Memory B cell (primary cell): ENCODE measurements at places on chromosomes 5 and 9.

DNA sequence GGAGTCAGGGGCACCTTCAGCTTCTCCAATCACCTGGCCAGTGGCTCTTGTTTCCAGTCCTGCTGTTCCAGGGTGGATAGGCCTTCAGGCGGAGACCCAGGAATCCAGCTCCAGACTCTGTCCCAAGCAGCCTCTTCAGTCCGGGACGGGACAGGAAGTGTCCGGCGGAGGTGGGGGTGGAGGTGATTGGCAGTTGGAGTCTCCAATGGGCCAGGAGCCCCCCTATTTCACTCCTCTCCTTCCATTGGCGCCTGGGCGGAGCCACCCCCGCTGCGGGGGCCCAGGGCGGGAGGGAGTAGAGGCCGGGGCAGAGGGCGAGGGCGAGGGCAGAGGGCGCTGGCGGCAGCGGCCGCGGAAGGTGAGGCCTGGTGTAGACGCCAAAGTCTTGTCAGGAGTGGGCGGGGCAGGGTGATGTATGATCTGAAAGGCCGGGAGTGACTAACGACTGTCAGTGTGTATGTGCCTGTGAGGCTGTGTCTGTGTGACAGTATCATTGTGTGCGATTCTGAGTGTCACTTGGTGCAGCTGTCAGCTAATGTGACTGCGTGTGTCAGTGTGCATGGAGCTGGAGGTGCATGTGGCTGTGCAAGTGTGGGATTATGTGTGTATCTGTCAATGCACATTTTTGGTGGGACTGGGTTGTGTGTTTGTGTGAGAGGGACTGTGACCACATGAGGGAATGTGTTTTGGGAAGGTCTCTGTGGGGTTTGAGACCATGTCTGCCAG is at the start of gene IL11RA:
Gene IL11RA, plus strand, starts transcription at position 310 of the 726 bp plus-strand sequence. CDS start 3,033 bp downstream, outside the sequence.
- peaks cover 8% of the 10 kb centered on the region for H3K36me3 ChIP-seq
- peak within 1 kb of the TSS; percentile 22 for H3K27ac ChIP-seq
- H3K4me1 ChIP-seq, result peaks cover 26% of the 10 kb centered on the region

DNA sequence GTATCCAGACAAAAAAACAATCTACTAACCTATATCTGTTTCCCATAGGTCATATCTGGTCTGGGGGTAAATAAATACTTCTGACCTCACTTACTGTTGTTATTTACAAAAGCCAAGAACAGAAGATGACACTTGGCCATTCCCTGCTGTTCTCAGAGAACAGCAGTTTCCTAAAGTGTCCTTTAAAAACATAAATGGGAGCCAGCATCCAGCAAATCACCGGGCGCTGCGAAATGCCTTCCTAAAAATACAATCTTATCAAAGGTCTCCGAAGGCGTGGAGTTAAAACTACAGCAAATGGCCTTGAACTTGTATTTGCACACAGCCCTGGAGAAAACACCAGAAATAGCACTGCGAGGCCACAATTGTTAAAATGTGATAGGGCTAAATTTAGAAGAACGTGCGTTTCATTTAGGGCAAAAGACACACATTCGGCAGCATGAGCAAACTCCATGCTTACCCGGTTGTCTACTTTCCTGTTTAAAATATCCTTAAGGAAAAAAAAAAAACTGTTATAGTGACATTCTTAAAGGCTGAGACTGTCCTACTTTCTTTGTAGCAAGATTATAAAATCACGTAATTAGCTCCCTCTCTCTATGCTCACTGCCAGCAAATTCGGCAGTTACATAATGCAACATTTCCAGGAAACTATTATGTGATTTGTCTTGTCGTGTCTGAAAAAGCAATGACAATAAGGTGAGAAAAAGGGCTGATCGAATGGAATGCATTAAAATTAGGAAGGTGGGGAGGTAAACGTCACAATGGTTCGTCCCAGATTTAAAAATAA is 1.5 kb downstream of the NFIL3 start:
- H3K27me3 ChIP-seq, result peaks cover 12% of the 10 kb centered on the region
- peaks cover 39% of the 10 kb centered on the region for H3K4me1 ChIP-seq
- no peak for DNase-seq
- H3K27ac ChIP-seq, result peak overlapping the region; percentile 73

DNA sequence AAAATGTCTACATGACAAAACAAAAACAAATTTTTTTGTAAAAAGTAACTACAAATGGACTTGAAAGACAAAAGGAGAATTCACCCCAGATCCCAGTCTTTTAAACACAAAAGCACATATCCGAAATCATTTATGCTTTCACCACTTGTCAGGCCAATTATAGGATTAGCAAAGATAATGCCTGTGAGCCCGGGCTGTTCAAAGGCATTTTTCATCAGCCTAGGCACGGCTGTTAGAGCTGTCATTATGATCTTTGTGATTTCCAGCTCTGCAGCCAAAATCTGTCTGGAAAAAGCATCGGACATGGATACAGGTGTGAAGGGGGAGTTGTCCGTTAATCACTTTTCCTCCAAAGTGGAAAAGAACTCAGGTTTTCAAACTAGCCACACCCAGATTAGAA is 23.6 kb upstream of the RAB14 start:
- H3K4me1 ChIP-seq, result no peaks in the 10 kb centered on the region
- no peak overlapping the region for H3K27ac ChIP-seq
- no peak for DNase-seq
- no peak overlapping the region for H3K4me3 ChIP-seq
- no peaks in the 10 kb centered on the region for H3K27me3 ChIP-seq

- no peaks in the 10 kb centered on the region for H3K27me3 ChIP-seq
- H3K4me3 ChIP-seq, result no peak overlapping the region
- no peaks in the 10 kb centered on the region for H3K36me3 ChIP-seq
Observed at GRCh38 chr5:130099008-130099407, 194.7 kb downstream of the CHSY3 start.

- H3K27ac ChIP-seq, result no peak overlapping the region
- H3K4me1 ChIP-seq, result no peaks in the 10 kb centered on the region
- H3K27me3 ChIP-seq, result peaks cover 8% of the 10 kb centered on the region
- DNase-seq, result no peak
- no peak overlapping the region for H3K4me3 ChIP-seq
- no peaks in the 10 kb centered on the region for H3K36me3 ChIP-seq
Observed at GRCh38 chr9:135586601-135587109, 25.1 kb downstream of the PAEP start.

- no peaks in the 10 kb centered on the region for H3K36me3 ChIP-seq
- no peak overlapping the region for H3K4me3 ChIP-seq
- DNase-seq, result no peak
- H3K4me1 ChIP-seq, result no peaks in the 10 kb centered on the region
- no peaks in the 10 kb centered on the region for H3K27me3 ChIP-seq
Observed at GRCh38 chr9:82987370-82988189, 75.4 kb downstream of the RASEF start.

- DNase-seq, result no peak
- H3K4me1 ChIP-seq, result no peaks in the 10 kb centered on the region
- H3K4me3 ChIP-seq, result no peak overlapping the region
- no peaks in the 10 kb centered on the region for H3K36me3 ChIP-seq
Observed at GRCh38 chr5:170611449-170612090, 107.8 kb downstream of the KCNIP1 start.

- no peak for DNase-seq
- H3K4me1 ChIP-seq, result no peaks in the 10 kb centered on the region
- no peak overlapping the region for H3K27ac ChIP-seq
- H3K27me3 ChIP-seq, result peaks cover 8% of the 10 kb centered on the region
- peaks cover 3% of the 10 kb centered on the region for H3K36me3 ChIP-seq
Observed at GRCh38 chr5:142515036-142515435, 170.9 kb downstream of the FGF1 start.

DNA sequence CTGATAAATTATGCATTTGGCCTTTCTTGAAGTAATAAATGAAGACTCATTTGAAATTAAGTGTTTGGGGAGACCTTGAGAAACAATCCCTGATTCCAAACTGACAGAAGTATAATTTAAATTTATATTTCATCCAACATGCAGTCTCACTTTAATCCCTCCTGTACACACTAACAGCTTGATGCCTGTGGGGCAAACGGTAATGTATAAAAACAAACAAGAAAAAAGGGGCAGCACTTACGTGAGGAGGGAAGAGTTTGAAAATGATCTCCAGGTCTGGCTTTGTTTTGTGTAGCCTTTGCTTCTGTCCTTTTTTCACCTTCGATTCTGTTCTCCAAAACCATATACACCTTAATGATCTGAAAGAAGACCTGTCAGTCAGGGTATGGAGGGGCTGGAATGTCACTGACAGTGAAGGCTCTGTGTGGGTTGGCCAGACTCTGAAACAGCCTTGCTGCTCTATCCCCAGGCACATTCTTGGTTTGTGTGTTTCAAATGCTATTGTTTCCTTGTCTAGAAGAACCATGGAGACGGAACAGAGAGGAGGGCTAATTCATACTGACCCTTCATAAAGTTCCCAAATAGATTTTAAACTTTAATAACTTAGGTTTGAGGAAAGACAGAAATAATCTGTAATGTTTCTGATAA is 338.2 kb upstream of the WWC1 start:
- H3K27me3 ChIP-seq, result no peaks in the 10 kb centered on the region
- no peak for DNase-seq
- no peaks in the 10 kb centered on the region for H3K36me3 ChIP-seq
- H3K4me3 ChIP-seq, result no peak overlapping the region

DNA sequence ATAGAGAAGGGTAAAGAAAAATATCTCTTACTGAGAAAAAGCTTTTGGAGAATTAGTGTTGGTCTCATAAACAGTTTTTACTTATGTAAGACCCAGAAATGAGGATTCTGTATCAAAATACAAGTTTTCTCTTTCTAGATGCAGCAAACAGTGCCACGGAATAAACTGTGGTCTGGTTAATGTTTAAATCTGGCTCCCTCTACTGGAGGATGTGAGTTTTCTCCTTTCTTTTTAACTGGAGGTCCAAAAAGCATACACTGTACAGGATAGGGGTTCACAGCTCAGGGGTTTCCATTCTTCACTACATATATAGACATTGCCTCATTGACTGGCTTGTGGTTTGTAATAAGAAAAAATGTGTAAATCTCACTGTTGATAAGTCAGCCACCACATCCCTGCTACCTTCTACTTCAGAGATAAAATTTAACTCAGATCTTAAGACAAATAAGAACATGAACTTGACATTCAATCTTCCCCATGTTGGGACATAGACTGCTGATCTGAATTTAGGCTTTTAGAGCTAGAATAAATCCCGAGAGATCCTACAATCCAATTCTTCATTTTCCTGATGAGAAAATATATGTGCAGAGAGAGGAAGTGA is 98.9 kb downstream of the CFAP95 start:
- DNase-seq, result no peak
- no peak overlapping the region for H3K4me3 ChIP-seq
- H3K36me3 ChIP-seq, result no peaks in the 10 kb centered on the region
- no peak overlapping the region for H3K27ac ChIP-seq

- H3K4me1 ChIP-seq, result peaks cover 15% of the 10 kb centered on the region
- DNase-seq, result no peak
- H3K4me3 ChIP-seq, result no peak overlapping the region
- peaks cover 3% of the 10 kb centered on the region for H3K36me3 ChIP-seq
- H3K27ac ChIP-seq, result no peak overlapping the region
- peaks cover 10% of the 10 kb centered on the region for H3K27me3 ChIP-seq
Observed at GRCh38 chr5:68329554-68330255, 114.1 kb downstream of the PIK3R1 start.

DNA sequence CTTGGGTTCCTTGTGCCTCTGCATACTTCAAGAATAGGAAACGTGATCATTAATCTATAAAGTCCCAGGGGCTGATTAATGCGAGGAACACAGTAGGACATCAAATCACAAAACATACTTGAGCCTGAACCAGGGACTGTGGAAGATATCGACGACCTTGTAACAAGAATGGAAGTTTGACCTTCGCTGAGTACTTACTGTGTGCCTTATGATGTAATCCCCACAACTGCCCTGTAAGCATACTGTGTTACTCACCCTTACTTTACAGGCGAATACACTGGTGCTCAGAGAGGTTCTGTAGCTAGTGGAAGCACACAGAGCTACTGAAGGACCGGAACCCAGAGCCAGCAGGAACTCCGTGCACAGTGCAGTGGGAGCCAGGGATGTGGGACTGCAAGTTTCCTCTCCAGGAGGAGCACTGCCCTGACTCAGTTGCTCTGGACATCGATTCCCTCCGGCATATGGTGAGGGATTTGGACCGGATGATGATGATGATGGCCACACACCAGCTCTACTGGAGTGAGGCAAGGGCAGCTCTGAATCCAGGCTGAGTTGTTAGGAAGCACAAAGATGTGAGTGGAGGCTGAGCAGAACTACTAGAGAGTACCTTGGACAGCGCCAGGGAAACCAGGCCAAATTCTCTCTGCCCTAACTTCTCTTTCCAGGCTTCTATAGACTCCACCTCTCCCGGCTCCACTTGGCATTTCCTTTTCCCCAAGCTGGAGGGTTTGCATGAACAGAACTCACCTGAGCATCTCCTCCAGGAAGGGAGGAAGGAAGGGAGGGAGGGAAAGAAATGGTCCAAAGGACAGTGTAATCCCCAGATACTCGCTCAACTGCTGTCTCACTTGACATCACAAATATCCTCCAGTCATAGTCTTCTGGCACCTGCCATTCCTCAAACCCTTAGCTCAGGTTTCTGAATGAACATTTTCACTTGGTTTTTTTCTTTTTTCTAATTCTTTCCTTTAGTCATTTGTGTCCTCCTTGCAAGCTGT is 1.5 kb upstream of the GABBR2 start:
- H3K27ac ChIP-seq, result no peak overlapping the region
- no peaks in the 10 kb centered on the region for H3K4me1 ChIP-seq
- no peaks in the 10 kb centered on the region for H3K36me3 ChIP-seq
- DNase-seq, result no peak

DNA sequence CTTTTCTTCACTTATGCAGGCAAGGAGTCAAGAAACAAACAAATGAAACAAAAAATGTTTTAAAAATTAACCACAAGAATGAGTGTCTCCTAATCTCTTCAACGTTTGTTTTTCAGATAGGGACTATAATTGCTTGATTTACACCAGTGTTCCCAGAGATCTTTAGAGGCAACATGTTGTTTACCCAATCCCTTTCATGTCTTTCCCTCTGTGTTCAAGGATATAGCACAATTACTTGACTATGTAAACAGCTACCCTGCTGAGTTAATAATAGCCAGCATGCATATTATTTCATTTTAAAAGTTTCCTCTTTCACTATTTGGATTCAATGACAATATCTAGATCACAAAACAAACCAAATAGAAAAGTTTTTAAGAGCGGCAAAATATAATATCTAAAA is 25.1 kb upstream of the SHISAL2B start:
- DNase-seq, result no peak
- peaks cover 2% of the 10 kb centered on the region for H3K4me1 ChIP-seq
- peaks cover 5% of the 10 kb centered on the region for H3K27me3 ChIP-seq
- H3K36me3 ChIP-seq, result no peaks in the 10 kb centered on the region

GRCh38 chr9:131776473-131776872 is 36.6 kb upstream of the RAPGEF1 start:
- H3K36me3 ChIP-seq, result no peaks in the 10 kb centered on the region
- DNase-seq, result no peak
- H3K4me3 ChIP-seq, result no peak overlapping the region
- H3K27ac ChIP-seq, result no peak overlapping the region

DNA sequence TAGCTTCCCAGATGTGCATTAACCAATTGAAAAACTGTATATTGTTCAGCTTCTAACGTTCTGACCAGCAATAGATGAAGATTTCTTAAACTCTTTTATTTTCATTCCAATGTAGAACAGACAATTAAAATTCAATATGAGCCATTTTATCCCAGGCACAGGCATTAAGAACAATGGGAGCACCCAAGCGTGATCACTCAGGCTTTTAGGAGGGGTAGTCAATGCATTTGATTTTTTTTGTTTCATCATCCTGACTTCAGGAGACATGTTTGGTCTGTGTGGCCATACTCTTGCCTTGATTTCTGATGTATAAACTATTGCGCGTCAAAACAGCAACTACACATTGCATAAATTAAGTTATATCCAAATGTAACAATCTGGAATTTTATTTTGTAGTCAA is 653.0 kb upstream of the RORB start:
- H3K36me3 ChIP-seq, result no peaks in the 10 kb centered on the region
- no peaks in the 10 kb centered on the region for H3K4me1 ChIP-seq
- no peak overlapping the region for H3K4me3 ChIP-seq
- no peaks in the 10 kb centered on the region for H3K27me3 ChIP-seq

GRCh38 chr5:7683753-7684152 is 167.2 kb downstream of the CFAP90 start:
- no peak for DNase-seq
- no peak overlapping the region for H3K27ac ChIP-seq
- no peaks in the 10 kb centered on the region for H3K27me3 ChIP-seq
